Stimulated activated CD4-positive, alpha-beta T cell treated with anti-CD3 and anti-CD28 coated beads, Interleukin-4, amount 100 ng/mL, for 48 hours (primary cell): ENCODE measurements at places on chromosomes 4 and X.

DNA sequence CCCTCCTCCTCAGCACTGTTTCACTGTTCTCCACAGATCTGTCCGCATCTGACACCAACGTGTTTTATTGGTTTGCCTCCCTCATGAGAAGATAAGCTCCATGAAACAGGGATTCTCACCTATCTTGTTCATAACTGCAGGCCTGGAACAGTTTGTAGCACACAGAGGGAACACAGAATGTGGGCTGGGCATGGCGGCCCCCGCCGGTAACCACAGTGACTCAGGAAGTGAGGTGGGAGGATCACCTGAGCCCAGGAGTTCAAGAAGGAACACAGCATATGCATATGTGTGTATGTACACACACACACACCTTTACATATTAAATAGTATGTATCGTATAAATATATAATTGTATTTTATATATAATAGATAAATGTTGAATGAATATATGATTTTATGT is 168.6 kb downstream of the AFAP1 start:
- DNase-seq = no peak

DNA sequence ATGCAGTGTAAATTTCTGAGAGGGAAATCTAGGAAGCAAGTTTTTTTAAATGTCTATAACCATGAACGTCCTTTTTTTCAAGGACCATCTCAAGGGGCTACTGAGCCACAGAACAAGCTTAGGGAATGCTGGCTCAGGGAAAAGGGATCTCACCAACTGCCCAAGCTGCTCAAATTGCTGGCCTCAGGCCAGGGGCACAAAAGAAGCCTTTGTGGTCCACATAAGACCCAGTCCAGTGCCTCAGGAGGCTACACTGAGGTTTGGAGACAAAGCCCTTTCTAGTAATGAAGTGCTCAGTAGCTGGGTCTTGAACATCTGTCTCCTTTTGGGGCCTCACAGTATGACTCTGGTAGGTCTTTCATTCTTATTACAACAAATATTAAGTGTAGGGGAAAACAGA is 305.5 kb downstream of the RAB28 start:
- no peak for DNase-seq

DNA sequence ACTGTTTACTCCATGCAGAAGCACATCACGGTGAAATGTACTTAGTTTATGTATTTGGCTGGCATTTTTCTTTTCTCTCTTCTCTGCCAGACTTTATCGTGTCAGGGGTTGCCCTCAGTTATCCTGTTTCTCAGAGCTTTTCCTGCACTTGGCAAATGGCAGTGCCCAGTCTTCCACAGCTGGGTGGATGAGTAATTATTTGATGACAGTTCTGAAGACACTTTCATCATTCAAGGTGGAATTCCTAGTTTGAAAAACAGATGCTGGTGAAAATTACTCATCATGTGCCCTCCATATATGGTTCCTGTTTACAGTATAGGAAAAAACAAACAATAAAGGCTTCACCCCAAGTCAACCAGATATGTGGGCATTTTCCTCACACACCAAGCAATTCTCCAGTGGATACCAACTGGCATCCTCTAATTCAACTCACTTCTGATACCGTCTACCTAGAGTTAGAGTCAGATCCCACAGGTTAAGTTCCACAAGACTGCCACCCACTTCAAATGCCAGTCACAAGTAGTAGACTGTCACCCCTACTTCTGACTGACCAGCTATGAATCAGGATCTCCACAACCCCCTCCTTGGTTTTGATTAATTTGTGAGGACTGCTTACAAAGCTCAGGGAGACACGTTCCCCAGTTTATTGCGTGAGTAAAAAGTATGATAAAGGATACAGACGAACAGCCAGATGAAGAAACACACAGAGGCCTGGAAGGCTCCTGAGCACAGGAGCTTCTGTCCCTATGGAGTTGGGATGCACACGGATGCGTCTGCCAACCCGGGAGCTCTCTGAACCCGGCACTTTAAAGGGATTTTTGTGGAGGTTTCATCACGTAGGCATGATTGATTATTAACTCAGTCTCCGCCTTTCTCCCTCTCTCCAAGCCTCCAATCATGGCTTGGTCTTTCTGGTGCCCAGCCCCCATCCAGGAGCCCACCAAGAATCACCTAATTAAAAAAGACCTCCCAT is 72.9 kb downstream of the CLDN34 start:
- no peak for DNase-seq

- DNase-seq = no peak
These were observed 465 bp downstream of the BMPR1B start for GRCh38 chr4:94758141-94758699.

- peak; percentile 16 for DNase-seq
These were observed 88.1 kb downstream of the CAMK2D start for GRCh38 chr4:113673450-113673849.

DNA sequence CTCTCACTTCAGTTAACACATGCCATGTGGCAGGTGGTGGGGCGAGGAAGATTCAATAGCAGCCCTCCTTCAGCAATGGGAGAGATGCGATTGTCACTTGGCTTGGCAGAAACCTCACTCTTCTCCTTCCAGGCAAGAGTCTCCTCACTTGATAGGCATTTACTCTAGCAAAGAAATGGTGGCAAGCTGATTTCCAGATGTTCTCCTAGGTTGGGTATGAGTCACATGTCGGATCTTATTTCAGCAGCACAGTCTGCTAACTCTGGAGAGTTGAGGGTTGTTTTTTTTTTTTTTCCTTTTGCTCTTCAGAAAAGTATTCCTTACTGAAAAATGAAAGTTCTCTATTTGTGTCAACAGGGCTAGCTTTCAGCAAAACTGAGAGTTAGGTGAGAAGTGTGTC is 119.5 kb upstream of the CHRDL1 start:
- DNase-seq = no peak

- DNase-seq = no peak
These were observed 192.1 kb downstream of the IDS start for GRCh38 chrX:149312988-149313387.

DNA sequence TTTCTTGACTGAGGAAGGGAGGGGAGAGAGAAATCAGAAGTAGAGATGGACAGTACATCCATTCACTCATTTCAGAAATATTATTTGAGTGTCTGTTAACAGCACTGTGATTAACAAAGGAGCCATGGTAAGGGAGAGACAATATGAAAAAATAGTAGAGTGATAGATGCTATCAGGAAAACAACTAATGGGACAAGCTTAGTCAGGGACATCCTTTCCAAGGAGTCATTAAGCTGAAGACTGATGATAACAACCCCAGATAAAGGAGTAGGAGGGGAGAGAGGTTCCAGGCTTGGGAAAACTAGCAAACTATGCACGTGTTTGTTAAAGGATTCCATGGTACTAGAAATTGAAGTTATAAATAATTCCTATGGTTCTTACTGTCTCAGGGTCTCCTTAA is 122.2 kb downstream of the CBR4 start:
- no peak for DNase-seq
